Stimulated activated CD8-positive, alpha-beta memory T cell treated with anti-CD3 and anti-CD28 coated beads, Interleukin-12 subunit alpha, Interleukin-12 subunit beta, amount 100 ng/mL, for 4 hours (primary cell): ENCODE measurements at places on chromosomes 7 and 10.

GRCh38 chr7:139887992-139888481 lies 59.0 kb downstream of the TBXAS1 start:
- DNase-seq, result no peak

GRCh38 chr7:7221599-7222038 lies 39.3 kb downstream of the C1GALT1 start:
- no peak for DNase-seq

- no peak for DNase-seq
These were observed 500.9 kb downstream of the NEBL start for GRCh38 chr10:20396205-20396604.

DNA sequence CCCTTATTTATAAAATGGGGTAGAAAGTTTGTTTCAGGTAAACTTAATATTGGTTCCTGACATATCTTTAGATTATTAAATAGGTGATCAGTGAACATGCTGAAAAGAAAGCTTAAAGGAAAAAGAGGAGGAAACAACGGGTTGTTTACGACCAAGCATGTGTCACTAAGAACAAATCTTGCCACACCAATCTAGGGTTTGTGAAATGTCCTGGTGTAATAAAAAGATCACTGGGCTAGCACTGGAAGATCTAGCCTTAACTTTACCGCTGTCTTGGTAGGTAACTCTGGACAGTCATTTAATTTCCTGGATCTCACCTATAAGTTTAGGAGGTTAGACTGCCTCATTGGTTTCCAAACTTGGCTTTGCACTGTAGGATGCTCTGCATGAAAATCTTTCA lies 19.0 kb downstream of the VPS26A start:
- DNase-seq, result no peak

GRCh38 chr7:117019786-117020590 lies 66.7 kb downstream of the ST7 start:
- DNase-seq, result no peak

- no peak for DNase-seq
These were observed 38.3 kb downstream of the PDGFA start for GRCh38 chr7:481219-481930.

DNA sequence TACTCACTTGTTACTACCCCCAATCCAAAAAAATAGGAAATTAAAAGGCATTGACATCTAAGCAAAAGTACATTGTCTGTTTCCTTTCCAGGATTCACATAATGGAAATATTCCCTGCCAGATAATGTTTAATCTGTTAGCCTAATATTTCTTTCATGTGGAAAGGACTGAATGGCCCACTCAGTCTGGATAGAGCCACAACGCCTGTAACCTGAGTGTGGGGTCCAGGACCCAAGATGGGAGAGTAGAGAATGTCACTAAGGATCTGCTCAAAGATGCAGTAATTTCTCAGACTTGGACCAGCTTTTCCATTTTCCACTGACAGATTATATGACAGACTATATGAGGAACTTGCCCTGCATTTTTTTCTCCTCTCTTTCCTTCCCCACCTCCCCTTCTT lies 1088.9 kb downstream of the KCNMA1 start:
- no peak for DNase-seq

DNA sequence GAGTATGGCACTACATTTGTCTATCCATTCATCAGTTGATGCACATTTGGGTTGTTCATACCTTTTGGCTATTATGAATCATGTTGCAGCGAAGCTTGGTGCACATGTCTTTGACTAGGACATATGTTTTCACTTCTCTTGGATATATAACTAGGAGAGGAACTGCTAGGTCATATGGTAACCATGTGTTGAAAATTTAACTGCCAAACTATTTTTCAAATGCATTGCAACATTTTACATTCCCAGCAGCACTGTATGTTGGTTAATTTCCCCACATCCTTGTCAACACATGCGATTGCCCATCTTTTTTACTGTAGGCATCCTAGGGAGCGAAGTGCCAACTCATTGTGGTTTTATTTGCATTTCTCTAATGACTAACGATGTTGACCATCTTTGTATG lies 183.4 kb downstream of the PRKCQ start:
- no peak for DNase-seq

- no peak for DNase-seq
These were observed 323.4 kb downstream of the WDR37 start for GRCh38 chr10:1379601-1380000.

- DNase-seq, result no peak
These were observed 387.5 kb downstream of the CCSER2 start for GRCh38 chr10:84715911-84716310.

- no peak for DNase-seq
These were observed 39.1 kb downstream of the NHLRC2 start for GRCh38 chr10:113893570-113893969.

DNA sequence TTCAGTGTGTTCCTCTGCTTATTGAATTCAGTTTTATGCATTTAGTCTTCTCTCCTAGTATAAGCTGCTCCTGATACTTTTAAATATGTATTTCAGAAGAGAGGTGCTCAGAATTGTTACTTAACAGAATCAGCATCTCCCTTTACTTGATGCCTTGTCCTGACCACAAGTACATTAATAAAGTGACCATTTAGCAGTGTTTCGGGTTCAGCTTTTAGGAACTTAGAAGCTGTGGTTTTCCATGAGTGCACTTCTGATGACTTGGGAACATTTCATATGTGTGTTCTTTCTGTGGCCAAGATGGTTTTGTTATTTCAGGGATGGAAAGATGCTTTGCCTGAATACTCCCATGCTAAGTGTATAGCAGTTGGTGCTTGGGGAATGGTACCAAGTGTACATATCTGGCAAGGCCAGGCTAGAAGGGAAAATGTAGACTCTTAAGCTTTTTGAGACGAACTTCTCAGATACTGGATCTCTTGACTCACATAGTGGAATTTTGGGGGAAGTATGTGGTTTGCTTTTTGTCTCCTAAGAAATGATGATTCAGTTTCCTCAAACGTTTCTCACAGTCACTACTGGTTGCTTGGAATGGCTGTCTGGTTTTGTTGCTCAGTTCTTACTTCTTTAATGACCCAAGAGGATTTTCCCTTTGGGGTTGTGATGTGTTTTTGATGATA lies 17.2 kb downstream of the SGPL1 start:
- no peak for DNase-seq

- no peak for DNase-seq
These were observed 20.8 kb upstream of the ADAM12 start for GRCh38 chr10:126408953-126409641.

- DNase-seq, result no peak
These were observed 70.3 kb upstream of the AGK start for GRCh38 chr7:141480953-141481352.

DNA sequence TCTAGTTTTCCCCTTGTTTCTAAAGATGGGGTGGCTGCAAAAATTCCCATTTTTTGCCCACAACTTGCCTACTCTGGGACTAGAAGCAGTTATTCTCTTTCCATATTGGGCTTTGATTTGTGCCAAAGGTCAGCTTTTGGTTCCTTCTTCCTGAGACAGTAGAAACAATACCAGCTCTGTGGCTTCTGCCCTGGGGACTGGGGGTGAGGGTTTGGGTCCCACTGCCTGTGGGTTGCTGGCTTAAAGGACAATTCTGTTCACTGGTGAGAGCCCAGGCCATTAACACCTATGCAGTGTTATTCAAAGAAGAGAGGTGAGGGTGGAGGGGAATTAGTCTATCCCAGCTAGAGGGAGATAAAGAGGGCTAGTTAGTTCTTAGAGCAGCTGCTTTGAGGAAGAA lies 171.5 kb downstream of the CPEB3 start:
- no peak for DNase-seq
